ENCODE measurements at places on chromosomes 2 and 18.
A peak's percentile ranks its signal among the peaks of the same experiment; 100 is the strongest.

- DNase-seq: no peak
These were observed 77.5 kb downstream of the EIF2AK3 start for GRCh38 chr2:88549616-88550292.

- DNase-seq: no peak
These were observed 14.1 kb downstream of the SLC66A3 start for GRCh38 chr2:11169333-11169732.

GRCh38 chr2:10103179-10103578 is 19.4 kb upstream of the RRM2 start:
- peak; percentile 59 for DNase-seq

- DNase-seq: no peak
These were observed 93.7 kb downstream of the TPGS2 start for GRCh38 chr18:36735130-36735529.

GRCh38 chr2:98807221-98807620 is 76.3 kb upstream of the MGAT4A start:
- no peak for DNase-seq
